ENCODE measurements at places on chromosomes 4 and X. TPM values are rescaled to one million over a fixed set of nuclear protein-coding genes. Genes with fewer than 3 reads are reported as not detected.

Gene TCEAL5
- total RNA-seq = not detected

Gene TCEAL6
- not detected for total RNA-seq

- no peak for DNase-seq
These were observed 80.1 kb downstream of the PJA1 start for GRCh38 chrX:69085151-69085550.

DNA sequence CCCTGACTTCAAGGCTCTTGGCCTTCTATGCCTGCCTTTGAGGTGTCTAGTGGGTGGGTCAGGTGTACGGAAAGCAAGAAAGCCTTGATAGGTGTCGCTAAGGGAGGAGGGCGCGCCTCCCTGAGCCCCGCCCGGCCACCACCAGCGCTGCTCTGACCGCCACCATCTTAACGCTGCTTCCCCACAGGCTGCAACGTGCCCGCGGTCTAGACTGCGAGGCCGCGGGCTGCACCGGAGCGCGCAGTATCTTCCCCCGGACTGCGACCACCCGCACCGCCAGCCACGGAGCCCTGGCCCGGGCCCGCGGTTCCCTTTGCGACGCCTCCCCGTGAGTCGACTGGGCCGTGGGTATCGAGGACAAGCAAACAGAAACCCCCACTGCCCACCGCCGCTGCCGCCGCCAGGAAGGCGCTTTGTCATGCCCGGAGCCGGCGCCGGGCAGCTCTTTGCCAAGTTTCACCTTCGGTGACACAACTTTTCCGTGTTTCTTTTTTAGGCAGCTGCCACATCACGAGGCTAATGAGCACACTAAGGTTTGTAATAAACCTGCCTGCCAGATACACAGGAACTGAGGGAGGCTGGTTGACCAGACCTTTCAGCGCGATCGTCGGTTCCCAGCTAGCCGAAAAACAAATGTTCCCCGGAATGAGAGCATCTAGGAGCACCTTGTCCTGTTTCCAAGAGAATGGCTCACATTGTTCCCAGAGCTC, 335.8 kb upstream of the F9 start:
- no peak for DNase-seq

GRCh38 chrX:120749141-120749846, 119.4 kb upstream of the C1GALT1C1 start:
- DNase-seq = no peak

DNA sequence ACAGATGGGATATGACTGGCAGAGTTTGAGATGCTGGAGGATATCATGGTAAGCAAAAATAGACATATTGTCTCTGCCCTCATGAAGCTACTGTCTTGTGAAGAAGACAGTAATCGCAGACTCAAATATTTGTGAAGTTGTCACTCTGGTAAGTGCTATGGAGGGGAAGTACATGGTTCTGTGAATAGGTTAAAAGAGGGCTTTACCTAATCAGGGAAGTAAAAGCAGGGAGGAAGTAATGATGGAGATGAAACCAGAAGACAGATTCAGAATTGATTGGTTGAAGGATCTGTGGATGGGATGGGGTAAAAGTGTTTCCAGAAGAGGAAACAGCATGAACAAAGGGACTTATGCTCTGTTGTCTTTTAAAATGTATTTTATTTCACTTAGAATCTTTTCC, 19.3 kb upstream of the MAGED1 start:
- no peak for DNase-seq

GRCh38 chrX:22056235-22056634, 24.1 kb downstream of the PHEX start:
- DNase-seq = no peak

GRCh38 chr4:6195602-6196319, 4.6 kb downstream of the JAKMIP1 start:
- DNase-seq = no peak

- no peak for DNase-seq
These were observed 44.8 kb downstream of the FHL1 start for GRCh38 chrX:136192135-136192534.

Measured in tibial nerve (tissue), 4 donors.